ENCODE measurements at places on chromosomes 1 and 21. TPM values are rescaled to one million over a fixed set of nuclear protein-coding genes. Genes with fewer than 3 reads are reported as not detected.

Gene GPR157
- polyA plus RNA-seq, result 1.7 TPM

Gene FCRLA
- polyA plus RNA-seq, result 0.46 TPM

DNA sequence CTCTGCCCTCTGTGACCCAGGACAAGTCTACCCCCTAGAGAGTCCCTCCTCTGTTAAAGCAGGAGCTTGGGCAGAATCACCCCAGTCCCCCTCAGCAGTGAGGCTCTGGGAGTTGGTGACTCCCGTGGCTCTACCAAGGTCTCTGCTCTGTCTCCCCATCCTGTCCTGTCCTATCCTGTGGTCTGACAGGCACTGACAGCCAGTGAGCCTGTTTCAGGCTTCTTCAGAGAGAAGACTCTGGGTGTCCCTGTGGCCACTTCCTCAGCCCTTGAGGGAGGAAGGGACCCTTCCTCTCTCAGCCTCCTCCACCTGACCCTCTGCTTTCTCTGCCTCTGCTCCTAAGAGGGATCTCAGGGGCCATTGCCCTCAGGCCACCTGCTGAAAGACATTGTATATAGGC lies 148.7 kb downstream of the FCRL5 start:
- no peak for DNase-seq

Gene KRTAP11-1
- not detected for polyA plus RNA-seq

DNA sequence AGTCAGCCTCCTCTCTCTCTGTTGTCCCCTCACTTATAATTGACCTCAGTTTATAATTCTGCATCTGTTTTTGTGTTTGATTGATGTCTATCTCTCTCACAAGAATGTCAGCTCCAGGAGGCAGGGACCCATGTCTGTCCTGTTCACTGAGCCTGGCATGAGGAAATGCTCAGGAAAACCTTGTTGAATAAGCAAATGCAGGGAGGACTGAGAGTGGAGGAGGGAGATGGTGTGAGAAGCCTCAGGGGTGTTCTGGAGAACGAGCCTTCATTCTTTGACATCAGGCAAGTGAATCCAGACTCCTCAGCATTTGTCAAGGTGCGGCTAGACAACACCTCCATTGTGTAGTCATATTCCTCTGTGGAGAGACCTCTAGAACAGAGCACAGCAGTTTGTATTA lies 45.5 kb downstream of the MAN1C1 start:
- no peak for DNase-seq

DNA sequence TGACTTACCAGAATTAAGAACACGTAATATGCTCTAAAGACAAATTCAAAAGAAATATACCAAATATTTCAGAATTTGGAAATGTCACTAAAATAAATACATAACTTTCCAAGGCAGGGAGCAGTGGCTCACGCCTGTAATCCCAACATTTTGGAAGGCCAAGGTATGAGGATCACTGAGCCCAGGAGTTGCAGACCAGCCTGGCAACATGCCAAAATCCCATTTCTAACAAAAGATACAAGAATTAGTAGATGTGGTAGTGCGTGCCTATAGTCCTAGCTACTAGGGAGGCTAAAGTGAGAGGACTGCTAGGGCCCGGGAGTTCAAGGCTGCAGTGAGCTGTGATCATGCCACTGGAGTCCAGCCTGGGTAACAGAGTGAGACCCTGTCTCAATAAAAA lies 11.7 kb downstream of the LUZP1 start:
- no peak for DNase-seq

DNA sequence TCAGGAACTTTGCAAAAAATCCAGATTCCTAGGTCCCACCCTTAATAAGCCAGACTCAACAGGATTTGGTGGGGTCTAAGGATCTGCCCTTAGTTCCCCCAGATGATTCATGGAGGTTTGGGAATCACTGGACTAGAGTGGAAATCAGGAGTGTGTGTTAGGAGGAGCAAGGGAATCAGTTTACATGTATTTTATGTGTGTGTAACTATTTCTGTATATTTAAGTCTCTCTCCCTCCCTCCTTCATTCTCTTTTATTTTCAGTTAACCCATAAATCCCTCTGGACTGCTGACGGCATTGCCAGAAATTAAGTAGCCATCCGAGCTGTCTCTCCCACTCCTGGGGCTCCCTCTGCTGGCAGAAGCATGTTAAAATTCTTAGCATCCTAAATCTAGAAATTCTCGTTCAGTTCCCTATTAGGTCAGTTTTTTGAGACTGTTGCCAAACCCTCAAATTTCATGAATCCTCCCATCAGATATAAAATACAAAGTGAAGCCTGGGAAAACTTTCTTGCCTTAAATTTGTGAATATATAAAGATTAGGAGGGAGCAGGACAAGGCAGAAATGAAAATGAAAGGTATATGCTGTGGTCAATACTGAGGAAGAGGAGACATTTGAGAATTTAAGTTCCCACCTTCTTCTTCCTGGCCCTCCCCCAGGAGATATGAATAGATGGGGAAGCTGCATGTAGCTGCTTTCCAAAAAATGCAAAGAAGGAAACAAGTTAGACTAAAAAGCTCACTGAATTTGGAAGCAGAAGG lies 11.7 kb upstream of the HSD11B1 start:
- DNase-seq, result peak; percentile 83

DNA sequence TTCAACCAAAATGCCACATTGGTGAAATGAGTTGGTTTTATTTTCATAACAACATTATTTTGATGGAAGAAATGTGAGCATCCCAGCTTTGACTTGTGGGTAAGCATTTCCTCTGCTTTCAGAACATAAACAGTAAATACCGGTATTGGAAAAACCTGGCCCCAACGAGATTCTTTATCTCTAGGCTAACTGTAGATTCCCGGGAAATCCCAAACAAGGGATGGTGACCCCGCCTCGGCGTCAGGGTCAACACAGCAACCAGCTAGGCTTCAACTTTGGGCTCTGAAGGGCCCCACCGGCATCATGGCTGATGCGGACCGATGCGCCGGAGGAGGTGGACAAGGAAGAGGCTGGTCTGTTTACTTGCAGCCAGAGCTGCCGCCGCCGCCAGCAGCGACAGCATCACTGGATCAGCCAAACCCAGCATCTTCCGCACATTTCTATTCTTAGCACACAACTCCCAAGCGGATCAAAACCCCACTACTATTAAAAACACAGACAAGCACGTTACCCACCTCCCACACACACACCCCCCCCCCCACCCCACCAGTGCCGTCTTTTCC lies 1.1 kb downstream of the AKT3 start:
- peak; percentile 71 for DNase-seq

- DNase-seq, result no peak
These were observed 122.0 kb downstream of the ETS2 start for GRCh38 chr21:38927776-38928175.

GRCh38 chr1:111656086-111657017 lies 36.8 kb downstream of the RAP1A start:
- DNase-seq, result peak; percentile 66

DNA sequence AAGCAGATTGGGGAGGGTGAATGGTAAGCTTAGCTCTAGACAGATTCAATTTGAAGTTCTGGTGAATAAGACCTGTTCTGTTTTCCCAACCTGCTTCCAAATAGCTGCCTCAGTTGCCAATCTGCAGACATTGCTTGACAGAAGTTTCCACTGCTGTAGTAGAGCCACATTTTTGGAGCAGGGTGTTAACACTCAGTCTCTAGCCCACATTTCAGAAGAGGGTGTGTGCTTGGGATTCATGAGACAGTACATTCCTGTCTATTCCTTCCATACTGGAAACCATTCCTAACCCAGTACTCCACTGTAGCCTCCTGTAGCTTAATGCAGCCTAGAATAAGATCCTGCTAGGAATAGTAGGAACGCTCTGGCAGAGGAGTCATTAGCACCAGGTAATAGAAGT lies 450.5 kb downstream of the NUF2 start:
- DNase-seq, result no peak

DNA sequence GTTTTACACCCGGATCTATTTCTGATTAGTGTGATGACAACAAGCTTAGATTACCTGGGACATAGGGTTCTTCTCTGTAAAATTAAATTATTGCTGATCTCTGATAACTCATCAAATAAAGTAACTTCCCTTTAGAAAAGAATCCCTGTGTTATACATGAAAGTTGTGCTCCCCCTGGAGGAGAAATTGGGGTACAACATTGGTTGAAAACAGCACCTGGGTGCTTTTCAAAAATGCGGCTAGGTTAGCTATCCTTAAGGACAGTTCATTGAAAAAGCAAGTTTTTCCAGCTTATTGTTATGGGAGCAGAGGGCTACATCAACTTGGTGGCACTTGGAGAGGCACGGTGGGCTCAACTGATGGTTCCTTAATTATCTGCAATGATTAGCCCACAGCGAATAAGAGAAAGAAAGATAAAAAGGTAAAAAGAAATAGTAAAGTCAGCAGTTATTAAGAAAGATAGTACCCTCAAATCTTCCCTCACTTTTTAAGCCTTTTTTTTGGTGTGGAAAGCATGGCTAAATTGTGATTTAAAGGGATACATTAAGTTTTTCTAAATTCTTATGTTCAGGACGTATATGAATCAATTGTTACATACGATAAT lies 97.8 kb downstream of the FMN2 start:
- peak; percentile 53 for DNase-seq

DNA sequence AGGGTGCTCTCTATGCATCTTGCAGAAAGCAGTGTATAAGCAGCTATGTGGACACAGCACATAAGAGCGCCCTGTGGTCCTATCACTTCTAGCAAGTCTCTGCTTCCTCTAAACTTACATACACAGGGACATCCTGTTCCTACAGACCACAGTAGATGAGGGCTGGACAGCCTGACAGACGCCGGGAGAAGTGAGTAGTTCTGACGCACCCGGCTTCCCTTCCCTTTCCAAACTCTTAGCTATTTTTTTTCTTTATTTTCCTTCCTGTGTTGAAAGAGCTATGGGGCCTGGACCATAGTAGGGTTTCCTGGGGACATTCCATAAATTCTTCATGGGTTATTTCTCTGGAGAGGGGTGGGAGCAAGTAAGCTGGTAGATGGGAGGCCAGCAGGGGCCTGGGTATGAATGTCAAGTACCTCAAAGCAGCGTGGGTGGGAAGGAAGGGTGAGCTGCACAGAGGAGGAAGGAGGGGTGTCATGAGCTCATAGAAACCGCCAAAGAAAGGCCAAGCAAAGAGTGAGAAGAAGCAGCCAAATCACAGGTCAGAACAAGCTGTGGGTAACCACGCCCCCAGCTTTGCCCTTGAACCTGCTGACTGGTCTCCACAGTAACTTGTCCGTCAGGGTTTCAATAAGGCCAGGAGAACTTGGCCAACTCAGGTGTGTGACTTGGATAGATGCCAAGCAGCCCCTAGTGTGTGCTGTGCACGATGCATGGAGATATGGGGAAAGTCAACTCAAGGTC lies 36.6 kb downstream of the PLXNA2 start:
- peak; percentile 94 for DNase-seq

DNA sequence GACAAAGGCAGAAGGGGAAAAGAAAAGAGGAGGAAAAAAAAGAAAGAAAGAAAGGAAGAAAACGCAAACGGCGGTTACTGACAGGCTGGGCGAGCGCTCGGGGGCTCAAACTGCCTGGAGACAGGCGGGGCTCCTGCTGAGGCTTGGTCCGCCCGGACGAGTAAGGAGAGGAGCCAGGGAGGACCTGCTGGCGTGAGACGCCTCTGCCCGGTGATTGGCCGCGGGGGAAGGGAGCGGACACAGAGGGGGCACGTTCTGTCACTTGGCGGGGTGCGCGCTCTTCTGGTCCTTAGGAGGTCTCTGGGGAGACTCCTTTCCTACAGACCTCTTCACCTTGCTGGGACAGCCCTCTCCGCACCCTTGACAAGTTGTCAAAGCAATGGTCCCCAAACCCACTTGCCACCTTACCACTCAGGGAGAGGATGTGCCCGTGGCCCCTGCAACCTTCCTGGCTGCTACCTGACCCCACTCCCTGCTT lies 791 bp upstream of the PIK3R3 start:
- DNase-seq, result no peak

Gene NLRP3
- polyA plus RNA-seq, result 0.03 TPM

Gene PTPRF
- polyA plus RNA-seq, result 92.3 TPM

GRCh38 chr1:89201106-89201794 lies 2.5 kb upstream of the GBP4 start:
- DNase-seq, result no peak

- peak; percentile 79 for DNase-seq
These were observed 20.4 kb downstream of the PRMT6 start for GRCh38 chr1:107076841-107077240.

GRCh38 chr21:45013260-45013841 lies 61.0 kb upstream of the ADARB1 start:
- DNase-seq, result no peak

Gene LCE1C
- polyA plus RNA-seq, result not detected

Gene SIKE1
- polyA plus RNA-seq, result 20.9 TPM

Gene RYR2
- not detected for polyA plus RNA-seq

GRCh38 chr1:34315974-34316373 lies 139.3 kb downstream of the C1orf94 start:
- no peak for DNase-seq

Gene GJB5
- polyA plus RNA-seq, result 0.10 TPM

Gene WNT4
- polyA plus RNA-seq, result not detected

DNA sequence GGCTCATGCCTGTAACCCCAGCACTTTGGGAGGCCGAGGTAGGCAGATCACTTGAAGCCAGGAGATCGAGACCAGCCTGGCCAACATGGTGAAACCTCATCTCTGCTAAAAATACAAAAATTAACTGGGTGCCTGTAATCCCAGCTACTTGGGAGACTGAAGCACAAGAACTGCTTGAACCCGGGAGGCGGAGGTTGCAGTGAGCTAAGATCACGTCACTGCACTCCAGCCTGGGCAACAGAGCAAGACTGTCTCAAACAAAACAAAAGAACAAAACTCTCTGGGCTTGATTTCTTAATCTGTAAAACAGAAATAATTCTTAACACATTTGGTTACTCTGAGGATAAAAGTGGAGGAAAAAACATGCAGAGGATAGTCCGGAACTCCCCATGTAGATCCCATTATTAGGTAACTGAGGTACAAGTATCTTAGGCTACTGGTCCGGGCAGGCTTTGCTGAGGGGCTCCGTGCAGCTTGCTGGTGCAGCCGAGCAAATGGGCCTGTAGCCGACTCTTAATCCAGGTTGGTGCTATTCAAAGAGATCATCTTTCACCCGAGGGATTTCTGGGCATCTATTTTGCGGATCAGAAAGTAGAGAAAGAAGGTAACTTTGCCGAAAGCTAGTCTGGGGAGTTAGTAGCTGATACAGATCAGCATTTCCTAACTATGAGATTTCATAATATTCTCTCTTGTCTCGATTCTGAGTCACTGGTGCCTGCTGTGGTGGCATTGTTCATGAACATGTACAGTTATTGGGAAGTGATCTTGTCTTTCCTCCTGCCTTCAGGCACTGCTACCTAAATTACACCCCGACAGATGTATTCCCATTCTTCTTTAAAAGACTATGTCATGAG lies 56.8 kb downstream of the NFIA start:
- peak; percentile 20 for DNase-seq
